ENCODE measurements at places on chromosomes 2 and 18.

DNA sequence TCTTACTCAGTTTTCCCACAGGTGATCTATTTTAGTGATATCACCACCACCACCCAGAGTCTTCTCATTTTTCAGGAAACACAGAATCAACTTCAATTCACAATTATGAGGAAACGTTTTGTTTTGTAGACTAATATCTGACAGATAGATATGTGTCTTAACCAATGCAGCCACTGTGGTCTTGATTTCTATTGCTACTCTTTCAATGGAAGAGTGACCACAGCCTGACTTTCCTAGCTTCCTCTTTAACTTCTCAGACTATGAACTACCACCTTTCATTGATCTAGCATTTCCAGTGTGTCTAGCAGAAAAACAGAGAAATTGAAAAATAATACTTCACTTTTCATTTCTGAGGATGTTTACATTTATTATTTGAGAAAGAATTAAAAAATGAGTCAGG lies 20.5 kb downstream of the ADAM17 start:
- no peak for DNase-seq

GRCh38 chr2:53784436-53784835 lies 2.3 kb downstream of the ASB3 start:
- DNase-seq: no peak

- peak; percentile 55 for DNase-seq
These were observed 108.6 kb upstream of the CCDC150 start for GRCh38 chr2:196530910-196531309.

- DNase-seq: no peak
These were observed 204.1 kb downstream of the ARHGAP15 start for GRCh38 chr2:143333168-143333791.

GRCh38 chr18:36340246-36340645 lies 42.7 kb downstream of the FHOD3 start:
- no peak for DNase-seq

DNA sequence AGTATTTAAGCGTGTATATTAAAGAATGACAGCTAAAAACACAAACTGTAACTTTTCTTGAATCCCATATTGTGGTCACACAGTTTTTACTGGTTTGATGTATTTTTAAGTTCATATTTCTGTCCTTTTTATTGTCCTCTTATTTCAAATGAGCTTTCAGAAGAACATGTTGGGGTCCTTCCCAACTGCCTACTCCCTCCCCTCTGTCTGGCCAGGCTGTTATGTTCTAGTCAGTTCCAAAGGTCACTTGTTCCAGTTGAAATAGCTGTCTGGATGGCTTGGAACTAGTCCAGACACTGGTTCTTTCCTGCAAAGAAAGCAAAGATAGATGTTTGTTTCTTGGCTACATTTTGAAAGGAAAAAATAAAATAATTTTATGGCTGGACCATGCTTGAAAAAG lies 306.9 kb downstream of the GULP1 start:
- no peak for DNase-seq

- DNase-seq: no peak
These were observed 413.8 kb upstream of the RAB6C start for GRCh38 chr2:129565551-129566109.

DNA sequence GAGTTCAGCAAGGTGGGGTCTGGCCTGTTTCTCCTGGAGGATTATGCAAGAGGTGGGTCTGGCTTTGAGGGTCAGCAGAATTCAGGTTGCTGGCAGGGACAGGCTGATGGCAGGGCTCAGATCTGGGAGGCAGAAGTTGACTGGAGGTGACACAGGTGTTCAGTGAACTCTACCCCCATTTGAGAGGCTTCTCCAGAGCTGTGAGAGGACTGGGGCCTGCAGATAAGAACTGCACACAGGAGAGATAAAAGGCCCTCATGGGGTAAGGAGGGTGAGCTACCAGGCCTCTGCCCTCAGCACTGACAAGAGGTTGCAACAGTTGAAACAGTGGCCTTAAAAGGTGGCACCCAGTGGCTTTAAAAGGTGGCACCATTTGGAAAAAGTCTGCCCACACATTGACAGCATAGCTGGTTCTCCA lies 13.1 kb downstream of the MOCOS start:
- no peak for DNase-seq

GRCh38 chr2:162138310-162138709 lies 13.7 kb downstream of the GCG start:
- no peak for DNase-seq

GRCh38 chr2:221896505-221897151 lies 324.5 kb upstream of the EPHA4 start:
- no peak for DNase-seq

DNA sequence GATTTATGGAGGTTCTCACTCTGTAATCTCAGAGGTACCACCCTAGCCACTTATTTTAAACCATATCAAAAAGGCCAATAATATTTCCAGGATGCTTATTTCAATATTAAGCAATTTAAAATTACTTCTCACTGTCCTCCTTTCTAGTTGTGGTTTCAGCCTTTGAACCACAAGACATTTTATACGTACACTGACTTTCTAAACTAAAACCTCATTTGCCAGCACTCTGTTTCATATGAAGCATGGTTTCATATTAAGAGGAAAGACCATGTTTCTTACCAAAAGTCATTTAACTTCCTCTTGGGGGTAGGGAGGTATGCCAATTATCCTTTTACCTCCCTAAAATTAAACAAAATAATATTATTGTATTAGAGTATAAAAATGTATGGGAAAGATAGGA lies 399.8 kb downstream of the CDH7 start:
- no peak for DNase-seq

- no peak for DNase-seq
These were observed 210.7 kb downstream of the KLHL29 start for GRCh38 chr2:23595601-23596251.

GRCh38 chr18:62420151-62420512 lies 95.0 kb downstream of the TNFRSF11A start:
- DNase-seq: peak; percentile 24

- DNase-seq: no peak
These were observed 574.5 kb upstream of the ZEB2 start for GRCh38 chr2:145094370-145094769.

- DNase-seq: no peak
These were observed 8.8 kb upstream of the MARCHF7 start for GRCh38 chr2:159703491-159703890.

DNA sequence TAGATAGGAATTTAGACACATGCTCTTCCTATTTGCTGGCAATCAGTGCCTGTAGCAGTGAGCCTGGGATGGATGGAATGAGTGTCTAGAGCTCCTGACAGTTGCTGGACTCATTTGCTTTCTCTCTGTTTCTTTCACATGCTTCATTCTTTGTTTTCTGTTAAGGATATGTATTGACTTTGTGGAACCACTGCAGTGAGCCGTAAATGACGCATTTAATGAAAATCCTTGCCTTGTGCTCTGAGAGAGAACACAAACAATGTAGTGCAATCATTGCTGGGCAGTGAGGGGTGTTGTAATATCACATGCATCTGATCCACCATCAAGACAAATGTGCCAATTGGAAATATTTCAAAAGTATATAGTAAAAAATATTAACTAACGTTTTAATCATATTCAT lies 25.2 kb upstream of the CDH20 start:
- no peak for DNase-seq

- DNase-seq: no peak
These were observed 179.8 kb upstream of the MEIS1 start for GRCh38 chr2:66255136-66255535.

GRCh38 chr2:28601616-28602015 lies 105.8 kb downstream of the PLB1 start:
- no peak for DNase-seq

- DNase-seq: no peak
These were observed 201.8 kb downstream of the TWIST2 start for GRCh38 chr2:239049421-239050251.

DNA sequence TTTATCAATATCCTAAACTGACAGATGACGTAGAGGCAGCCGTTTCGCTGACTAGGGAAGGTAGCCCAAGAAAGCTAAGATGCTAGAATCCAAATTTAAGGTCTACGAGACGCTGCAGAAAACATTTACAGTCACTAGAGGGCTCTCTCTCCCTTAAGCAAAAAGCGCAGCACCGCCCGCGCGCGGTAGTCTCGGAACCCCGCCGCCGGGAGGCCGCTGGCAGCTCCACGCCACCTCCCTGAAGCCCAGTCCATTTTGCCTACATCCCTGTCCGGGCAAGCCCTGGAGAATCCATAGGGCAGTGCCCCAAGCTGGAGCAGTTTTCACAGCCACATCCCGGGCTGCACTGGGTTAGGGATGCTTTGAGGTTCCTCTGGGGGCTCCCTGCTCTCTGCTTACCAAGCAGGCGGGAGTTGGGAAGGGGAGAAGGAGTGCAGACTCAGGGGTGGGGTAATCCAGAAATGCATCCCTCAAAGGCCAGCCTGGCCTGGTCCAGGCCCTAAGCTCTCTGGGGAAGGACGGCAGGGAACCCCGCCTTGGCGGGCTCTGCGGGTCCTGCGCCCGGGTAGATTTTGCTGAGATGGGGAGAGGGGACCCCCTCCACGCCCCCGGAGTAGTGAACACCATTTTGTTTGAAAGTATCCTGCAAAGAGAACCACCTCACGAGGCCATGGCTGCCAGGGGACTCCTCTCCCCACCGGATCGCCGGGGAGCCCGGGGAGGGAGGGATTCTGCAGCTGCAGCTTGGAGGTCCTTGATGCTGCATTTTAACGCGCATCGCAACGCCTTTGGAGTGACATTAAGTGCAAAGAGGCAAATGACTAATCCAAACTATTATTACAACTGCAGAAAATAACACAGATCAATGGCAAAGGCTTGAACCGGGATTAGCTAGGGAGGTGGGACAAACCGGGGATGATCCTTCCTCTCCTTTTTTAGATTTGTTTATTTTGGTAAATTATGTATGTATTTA lies 1.3 kb upstream of the DPYSL5 start:
- DNase-seq: peak; percentile 62

- DNase-seq: no peak
These were observed 45.2 kb downstream of the CYP1B1 start for GRCh38 chr2:38030635-38031355.
